ENCODE measurements at places on chromosomes 4 and X.

- DNase-seq: no peak
Observed at GRCh38 chr4:19304028-19304427, 947.7 kb upstream of the SLIT2 start.

DNA sequence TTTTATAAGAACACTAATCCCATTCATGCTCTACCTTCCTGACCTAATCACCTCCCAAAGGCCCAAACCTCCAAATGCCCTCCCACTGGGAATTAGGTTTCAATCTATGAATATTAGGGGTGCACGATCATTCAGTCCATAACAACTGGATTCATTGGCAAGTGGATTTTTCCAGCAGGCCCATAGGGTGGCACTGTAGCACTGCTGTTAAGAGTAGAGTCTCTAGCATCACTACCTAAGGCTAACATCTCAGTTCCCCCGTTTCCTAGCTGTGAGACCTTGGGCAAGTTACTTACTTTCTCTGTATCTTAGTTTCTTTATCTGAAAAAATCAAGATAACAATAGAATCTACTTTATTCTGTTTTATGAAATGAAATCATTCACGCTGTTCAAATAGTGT is 315.8 kb downstream of the STIM2 start:
- DNase-seq: no peak

- DNase-seq: no peak
Observed at GRCh38 chrX:74902806-74903205, 22.4 kb downstream of the NEXMIF start.

- DNase-seq: no peak
Observed at GRCh38 chr4:7717161-7717560, 222.5 kb downstream of the AFAP1 start.

- no peak for DNase-seq
Observed at GRCh38 chrX:15056044-15056443, 182.8 kb downstream of the MOSPD2 start.

DNA sequence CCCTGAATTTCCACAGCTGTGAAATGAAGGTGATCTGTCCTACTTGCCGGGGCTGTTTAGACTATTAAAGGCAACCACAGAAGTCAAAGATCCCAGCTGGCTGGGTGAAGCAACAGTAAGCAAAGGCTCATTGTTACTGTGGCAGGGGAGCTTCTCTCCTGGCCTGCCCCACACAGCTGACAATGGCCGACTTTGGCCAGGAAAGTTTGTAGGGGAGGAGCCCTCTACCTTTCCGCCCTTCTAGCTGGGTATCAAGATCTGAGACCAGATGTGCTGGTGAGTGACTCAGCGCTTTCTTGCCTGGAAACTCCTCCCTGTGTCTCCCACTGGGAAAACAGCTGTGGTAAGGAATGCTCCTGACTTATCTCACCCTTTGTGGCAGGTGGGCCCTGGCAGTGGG is 21.1 kb downstream of the RASSF6 start:
- no peak for DNase-seq

- no peak for DNase-seq
Observed at GRCh38 chr4:165828928-165829327, 44.1 kb upstream of the TLL1 start.

GRCh38 chrX:70030301-70030767 is 19.4 kb downstream of the AWAT2 start:
- peak; percentile 50 for DNase-seq

- no peak for DNase-seq
Observed at GRCh38 chr4:173699841-173700475, 169.9 kb upstream of the HAND2 start.

- peak; percentile 43 for DNase-seq
Observed at GRCh38 chrX:10158279-10159144, 1.7 kb downstream of the CLCN4 start.

DNA sequence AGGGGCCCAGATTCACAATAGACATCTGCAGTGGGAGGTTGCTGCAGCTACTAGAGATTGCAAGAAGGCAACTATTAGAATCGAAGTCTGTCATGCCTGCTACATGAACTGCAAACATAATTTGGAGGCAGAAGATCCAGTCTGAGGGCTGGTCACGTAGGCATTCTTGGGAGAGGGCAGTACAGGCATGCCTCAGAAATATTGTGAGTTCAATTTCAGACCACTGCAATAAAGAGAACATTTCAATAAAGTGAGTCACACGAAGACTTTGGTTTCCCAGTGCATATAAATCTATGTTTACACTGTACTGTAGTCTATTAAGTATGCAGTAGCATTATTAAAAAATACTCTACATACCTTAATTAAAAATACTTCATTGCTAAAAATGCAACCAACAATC is 585.8 kb upstream of the FAT1 start:
- no peak for DNase-seq

GRCh38 chr4:111960241-111960667 is 185.0 kb upstream of the FAM241A start:
- peak; percentile 32 for DNase-seq

GRCh38 chr4:115781528-115782146 is 668.2 kb upstream of the NDST4 start:
- DNase-seq: no peak

- DNase-seq: peak; percentile 16
Observed at GRCh38 chrX:103789004-103789403, 12.4 kb downstream of the PLP1 start.

GRCh38 chr4:167443841-167444240 is 209.5 kb upstream of the SPOCK3 start:
- no peak for DNase-seq

- no peak for DNase-seq
Observed at GRCh38 chr4:124903995-124904722, 191.6 kb upstream of the ANKRD50 start.

DNA sequence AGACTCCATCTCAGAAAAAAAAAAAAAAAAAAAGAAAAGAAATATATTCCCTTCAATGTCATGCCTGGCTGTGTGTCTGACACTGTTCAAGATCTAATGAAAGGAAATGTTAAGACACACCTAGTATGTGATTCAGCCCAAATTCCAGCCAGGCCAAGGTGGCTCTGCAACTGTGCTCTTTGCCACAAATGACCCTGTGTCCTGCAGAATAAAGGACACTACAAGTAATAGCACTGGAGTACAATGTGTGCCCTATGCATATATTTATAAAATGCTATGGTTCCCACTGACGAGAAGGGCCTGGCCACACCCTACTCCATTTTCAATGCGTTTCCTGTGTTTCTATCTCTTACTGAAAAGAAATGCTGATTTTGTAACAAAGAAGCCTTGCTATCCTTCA is 98.0 kb upstream of the SORBS2 start:
- no peak for DNase-seq

DNA sequence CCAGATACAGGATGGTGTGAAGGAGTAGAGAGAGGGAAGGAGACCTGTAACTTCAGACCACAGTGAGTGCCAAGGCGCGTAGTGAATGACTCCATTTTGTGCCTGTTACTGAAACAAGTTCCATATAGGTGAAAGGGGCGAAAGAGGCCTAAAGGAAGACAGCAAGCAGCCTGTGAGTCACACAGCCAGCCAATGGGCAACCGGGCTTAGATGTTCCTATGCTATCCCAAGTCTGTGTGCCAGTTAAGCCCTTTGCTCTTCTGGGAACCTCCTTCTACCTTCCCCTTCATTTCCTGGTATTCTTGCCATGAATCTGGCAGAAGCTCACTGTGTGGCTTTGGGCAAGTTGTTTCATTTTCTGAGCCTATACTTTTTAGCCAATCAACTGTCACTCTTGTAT is 161.8 kb upstream of the LDB2 start:
- DNase-seq: no peak

DNA sequence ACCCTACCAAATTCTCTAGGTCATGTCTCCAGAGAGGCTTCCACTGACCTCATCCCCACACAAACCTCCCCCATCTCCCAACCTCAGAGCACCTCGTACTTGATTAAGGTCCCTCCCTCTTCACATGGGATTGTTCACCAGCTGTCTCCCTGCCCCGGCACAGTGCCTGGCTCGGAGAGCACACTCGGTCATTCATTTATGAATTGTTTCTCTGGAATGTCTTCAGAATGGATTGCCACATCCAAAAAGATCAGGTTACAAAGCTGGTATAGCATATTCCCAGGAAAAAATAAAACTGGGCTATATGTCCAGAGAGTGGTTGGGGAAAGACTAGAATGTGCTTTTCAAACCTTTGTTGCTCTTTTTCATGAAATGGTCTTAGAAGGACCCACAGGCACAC is 21.6 kb downstream of the JAKMIP1 start:
- no peak for DNase-seq

DNA sequence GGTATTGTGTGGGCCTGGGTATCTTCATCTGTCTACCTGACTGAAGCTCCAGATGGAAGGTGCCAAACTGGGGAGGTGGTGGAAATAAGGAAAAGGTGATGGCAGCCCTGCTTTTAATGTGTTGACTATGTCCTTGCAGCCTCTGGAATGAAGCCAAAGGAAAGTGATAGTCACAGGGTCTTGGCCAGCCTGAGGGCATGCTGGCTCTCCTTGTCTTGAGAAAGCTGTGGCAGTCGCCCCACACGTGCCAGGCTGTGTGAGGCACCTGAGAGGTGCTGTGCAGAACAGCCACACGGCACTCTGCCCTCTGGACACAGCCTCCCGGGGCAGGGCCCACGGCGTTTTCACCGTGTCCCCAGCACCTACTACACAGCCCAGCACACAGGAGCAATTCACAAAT is 77.6 kb downstream of the NAT8L start:
- DNase-seq: no peak

GRCh38 chrX:34884817-34885216 is 57.8 kb upstream of the FAM47B start:
- no peak for DNase-seq

GRCh38 chrX:75642811-75643361 is 120.0 kb upstream of the ZDHHC15 start:
- no peak for DNase-seq

- DNase-seq: no peak
Observed at GRCh38 chr4:39051492-39051891, 10.5 kb upstream of the KLHL5 start.

GRCh38 chr4:39053983-39054382 is 8.0 kb upstream of the KLHL5 start:
- no peak for DNase-seq

- DNase-seq: no peak
Observed at GRCh38 chr4:83371936-83372335, 37.3 kb upstream of the HPSE start.

GRCh38 chr4:88524171-88524570 is 595 bp upstream of the PYURF start:
- no peak for DNase-seq

DNA sequence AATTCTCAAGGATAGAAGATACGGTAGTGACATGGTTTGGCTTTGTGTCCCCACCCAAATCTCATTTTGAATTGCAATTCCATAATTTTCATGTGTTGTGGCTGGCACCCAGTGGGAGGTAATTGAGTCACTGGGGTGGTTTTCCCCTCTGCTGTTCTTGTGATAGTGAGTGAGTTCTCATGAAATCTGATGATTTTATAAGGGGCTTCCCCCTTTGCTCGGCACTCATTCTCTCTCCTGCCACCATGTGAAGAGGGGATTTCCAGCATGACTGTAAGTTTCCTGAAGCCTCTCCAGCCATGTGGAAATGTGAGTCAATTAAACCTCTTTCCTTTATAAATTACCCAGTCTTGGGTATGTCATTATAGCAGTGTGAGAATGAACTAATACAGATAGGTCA is 8.5 kb upstream of the SPANXN4 start:
- DNase-seq: no peak

GRCh38 chr4:104966349-104967033 is 180.2 kb upstream of the TET2 start:
- DNase-seq: peak; percentile 72

DNA sequence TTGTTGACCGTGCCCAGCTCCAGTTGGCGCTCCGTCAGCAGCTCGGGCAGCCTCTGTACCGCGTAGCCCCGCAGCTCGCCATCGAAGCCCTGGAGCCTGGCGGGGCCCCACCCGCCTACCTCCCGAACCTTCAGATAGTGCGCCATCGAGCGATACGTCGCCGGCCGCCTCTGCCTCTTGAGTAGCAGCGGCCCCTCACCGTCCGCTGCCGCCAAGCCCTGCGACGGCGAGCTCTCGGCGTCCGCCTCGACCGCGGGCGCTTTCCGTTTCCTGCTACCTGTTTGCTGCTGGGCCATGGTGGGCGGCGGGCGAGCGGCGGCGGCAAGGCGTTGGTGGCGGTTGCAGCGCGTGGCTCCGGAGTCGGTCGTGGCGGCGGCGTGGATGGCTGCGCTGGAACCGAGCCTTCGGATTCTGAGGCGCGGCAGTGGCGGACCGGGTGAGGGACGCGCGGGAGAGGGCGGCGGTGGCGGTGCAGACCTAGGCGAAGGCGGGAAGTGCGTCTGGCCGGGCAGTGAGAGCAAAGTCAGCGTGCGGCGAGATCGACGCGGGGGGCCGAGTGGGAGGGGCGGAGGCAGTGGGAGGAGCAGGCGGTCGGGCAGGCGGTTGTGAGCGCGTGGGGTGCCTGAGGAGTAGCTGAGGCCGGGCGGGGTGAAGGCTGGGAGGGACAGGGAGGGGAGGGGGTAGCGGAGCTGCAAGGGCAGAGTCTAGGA is at the start of gene DCAF12L1:
TSS of gene DCAF12L1 (minus strand) at position 502 of the 710 bp plus-strand sequence. CDS start at position 296, 206 bp downstream.
- no peak for DNase-seq

- DNase-seq: no peak
Observed at GRCh38 chr4:142901166-142901662, 55.1 kb upstream of the INPP4B start.

- DNase-seq: no peak
Observed at GRCh38 chr4:142547974-142548373, 298.1 kb downstream of the INPP4B start.

DNA sequence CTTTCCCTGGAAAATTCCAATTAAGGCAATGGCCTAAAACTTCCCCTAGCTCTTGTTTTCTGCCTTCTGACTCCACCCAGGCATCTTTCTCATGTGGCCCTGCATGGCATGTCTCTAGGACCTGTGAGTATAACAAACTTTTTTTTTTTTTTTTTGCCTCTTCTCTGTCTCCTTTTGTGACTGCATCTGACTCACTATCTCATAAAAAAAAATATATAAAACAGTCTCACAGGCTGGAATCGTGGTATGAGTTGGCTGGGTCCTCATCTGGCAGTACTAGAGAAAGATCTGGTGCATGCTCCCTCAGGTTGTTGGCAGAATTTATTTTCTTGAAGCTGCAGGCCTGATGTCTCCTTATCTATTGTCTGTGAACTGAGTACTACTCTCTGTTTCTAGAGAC is 313.9 kb downstream of the TECRL start:
- DNase-seq: no peak

All from GM10248 (cell line).